Activated T-helper 1 cell treated with anti-CD3 and anti-CD28 coated beads, Interleukin-2, amount 50 U/mL, for 16 hours (primary cell): ENCODE measurements at places on chromosomes 3 and 15.

DNA sequence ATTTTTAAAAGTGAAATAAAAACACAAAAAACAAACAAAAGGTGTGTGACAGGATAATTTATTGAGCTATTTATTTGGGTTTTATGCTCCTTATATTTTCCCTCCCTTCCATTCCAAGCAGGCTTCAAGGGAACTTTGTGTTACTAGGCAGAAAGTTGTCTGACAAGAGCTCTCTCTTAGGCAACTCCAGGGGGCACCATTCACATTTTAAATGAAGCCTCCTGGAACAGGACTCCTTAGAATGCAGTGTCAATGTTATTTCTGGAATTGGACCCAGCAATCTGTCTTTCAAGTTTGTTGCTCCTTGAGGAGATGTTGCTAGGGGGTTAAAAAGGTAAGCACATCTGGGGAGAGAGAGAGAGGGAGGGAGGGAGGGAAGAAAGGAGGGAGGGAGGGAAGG lies 5.4 kb upstream of the RFX7 start:
- no peak for DNase-seq

GRCh38 chr3:18112674-18113375 lies 312.3 kb downstream of the SATB1 start:
- DNase-seq, result no peak

DNA sequence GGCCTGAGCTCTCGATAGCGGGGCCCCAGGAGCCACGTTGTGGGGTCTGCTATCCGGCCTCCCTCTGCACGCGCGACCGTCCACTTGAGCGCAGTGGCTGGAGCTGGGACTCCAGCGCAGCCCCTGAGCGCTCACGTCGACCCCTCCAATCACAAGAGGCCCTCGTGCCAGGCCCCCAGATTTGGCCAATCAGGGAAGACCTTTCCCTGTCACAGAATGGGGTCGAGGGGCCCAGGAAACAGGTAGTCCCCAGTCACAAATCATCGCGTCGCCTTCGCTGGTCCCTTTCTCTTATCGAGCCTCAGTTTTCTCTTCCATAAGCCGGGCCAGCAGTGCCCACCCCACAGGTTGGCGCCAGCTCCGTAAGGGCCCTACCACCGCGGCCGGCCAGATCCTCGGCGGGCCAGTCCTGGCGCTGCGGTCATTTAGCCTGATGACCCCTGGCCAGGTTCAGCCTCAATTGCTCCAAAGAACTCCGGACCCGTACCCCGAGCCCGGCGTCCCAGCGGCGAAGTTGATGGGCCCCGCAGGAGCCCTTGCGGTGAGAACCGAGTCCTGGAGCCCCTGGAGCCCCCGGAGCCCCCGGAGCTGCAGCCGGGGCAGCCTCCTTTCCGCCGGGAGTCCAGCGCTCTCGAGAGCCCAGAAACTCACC lies 435 bp downstream of the ALDH1L1 start:
- DNase-seq, result no peak

DNA sequence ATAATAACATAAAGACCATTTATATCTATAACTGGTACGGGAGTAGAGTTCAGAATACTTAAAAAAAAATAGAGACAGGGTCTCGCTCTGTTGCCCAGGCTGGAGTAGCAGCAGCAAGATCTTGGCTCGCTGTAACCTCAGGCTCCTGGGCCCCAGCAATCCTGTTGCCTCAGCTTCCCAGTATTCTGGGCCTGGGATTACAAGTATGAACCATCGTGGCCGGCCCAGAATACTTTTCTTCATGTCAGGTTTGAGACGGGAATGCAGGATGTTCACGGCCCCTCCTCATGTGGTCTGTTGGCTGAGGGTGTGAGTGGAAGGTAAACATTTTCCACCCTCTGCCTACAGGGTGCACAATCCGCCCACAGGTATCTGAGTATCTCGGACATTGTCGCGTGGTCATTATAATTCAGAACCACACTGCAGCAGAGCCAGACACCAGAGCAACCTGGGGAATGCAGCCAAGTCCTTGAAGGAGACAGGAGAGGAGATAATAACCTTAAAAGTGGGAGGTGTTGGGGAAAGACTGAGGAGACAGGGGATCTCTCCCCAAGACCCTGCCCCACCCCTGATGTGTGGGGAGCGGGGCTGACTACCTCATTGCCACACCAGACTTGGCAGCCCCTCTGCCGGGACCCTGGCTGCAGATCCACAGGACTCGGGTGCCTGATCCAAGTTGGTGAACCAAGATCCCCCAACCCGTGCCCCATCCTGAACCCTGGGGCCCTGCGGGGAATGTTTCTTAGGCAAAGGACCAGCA lies 106.8 kb downstream of the ADCY5 start:
- no peak for DNase-seq

- DNase-seq, result no peak
Observed at GRCh38 chr3:69091389-69092029, 6.8 kb downstream of the ARL6IP5 start.

GRCh38 chr3:128496019-128496601 lies 3.1 kb upstream of the GATA2 start:
- DNase-seq, result no peak

DNA sequence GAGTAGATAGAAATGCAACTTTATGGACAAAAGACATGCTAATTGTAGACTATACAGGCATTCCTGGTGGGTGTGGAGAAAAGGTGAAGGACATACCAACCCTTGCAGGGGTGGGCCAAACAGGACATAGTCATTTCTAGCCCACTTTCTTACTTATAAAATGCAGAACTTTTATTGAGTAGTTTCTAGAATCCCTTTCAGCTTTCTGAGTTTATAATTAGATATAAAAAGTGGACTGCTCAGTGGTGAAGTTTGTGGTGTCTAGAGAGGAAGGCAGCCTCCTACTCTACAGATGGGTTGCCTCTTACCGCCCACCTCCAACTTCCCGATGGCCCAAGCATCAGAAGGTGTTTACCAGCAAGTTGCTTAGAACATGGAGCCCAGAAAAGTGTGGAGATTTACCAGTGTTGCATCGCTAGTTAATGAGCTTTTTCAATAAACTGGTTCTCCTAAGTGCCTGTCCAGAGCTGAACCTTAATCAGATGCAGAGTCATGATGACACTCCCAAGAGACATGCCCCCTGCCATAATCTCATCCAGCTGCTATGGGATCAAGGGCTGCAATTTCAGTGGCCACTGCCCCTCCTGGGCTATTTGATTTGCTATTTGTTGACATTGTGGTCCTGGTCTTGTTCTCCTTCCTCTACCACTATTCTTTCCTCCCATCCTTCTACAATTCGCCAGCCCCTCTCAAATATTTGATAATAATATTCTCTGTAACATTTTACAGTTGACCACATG lies 77.5 kb upstream of the STRIT1 start:
- DNase-seq, result no peak

DNA sequence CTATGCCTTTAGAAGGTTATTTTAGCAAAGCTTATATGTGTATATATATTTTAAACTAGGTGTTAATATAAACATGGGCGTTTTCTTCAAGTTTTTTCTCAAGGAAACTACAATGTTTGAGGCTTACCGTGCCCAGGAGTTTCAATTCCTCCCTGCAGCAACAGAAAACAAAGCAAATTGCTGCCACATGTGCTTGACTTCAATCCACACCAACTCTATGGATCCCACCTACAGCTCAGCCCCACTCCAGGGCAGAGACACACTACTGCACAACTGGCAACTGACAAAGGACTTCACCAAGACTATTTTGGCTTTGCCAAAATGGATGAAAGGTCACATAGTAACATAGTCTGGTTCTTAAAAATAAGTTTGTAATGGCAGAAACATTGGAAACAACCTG lies 346.6 kb downstream of the ERC2 start:
- no peak for DNase-seq

DNA sequence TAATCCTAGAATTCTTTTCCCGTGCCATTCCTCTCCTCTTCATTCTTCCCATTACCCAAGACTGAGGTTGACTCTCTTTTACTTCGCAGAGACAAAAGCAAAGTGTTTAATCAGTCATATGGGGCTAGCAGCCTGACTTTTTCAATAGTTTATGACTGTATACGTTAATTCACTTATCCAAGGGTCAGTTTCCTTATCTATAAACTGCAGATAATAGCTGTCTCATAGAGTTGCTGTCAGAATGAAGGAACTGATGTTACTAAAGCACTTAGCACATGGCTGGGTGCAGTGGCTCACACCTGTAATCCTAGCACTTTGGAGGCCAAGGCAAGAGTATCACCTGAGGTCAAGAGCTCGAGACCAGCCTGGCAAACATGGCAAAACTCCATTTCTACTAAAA lies 43.5 kb upstream of the ULK4 start:
- DNase-seq, result no peak

DNA sequence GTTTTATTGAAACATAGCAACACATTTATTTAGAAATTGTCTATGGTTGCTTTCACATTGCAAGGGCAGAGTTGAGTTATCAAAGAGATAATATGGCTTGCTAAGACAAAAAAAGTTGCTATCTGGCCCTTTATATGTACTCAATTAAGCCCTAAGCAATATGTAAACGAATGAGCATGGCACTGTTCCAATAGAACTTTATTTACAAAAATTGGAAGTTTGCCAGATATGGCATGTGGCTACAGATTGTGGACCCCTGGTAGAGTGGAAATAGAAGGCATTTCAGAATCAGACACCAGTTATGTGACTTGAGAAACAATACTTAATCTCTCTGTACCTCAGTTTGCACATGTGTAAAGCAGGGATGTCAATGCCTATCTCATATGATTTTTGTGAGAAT lies 515.6 kb upstream of the SGO1 start:
- no peak for DNase-seq

- no peak for DNase-seq
Observed at GRCh38 chr3:49900491-49901153, 3.1 kb downstream of the MST1R start.

DNA sequence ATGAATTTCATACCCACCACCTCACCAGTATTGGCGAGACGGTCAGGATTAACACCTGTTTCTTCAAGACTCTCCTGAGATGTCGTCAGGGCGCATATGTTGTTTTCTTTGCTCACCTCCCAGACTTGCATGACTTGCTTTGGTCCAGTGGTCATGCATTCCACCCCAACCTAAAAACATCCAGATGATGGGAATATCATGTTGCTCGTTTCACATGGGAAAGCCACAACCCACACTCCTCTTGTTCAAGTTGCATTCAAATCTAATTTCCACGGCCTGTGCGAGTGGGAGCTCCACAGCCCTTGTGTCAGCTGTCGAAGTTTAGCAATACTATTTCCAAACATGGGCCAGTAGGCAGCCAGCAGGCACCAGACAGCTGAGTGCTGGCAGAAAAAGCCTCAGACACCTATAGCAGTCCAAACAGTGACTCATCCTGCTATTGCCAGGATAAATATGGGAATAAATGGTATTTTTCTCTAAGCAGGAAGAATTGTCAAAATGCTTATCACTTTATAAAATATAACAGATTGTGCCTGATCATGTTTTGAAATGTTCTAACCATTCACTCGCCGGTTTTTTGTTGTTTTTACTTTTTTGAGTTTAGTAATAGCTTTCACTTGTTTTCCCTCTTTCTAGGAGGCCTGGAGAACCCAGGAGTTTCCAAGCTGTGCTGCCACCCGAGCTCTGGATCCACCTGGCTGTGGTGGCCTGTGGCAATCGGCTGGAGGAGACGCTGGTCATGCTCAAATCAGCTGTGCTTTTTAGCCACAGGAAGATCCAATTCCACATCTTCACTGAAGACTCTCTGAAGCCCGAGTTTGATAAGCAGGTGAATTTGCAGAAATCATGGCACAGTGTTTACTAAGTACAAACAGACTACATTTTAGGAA lies 20.1 kb downstream of the GXYLT2 start:
- no peak for DNase-seq

DNA sequence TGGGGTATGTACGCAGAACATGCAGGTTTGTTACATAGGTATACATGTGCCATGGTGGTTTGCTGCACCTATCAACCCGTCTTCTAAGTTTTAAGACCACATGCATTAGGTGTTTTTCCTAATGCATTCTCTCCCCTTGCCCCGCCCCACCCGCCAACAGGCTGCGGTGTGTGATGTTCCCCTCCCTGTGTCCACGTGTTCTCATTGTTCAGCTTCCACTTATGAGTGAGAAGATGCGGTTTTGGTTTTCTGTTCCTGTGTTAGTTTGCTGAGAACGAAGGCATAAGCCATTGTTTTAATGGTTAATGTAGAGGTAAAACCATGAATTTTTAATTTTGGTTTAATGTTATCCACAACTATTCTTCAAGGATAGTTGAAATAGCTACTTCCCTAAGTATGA lies 346.8 kb upstream of the EPHA6 start:
- DNase-seq, result no peak

DNA sequence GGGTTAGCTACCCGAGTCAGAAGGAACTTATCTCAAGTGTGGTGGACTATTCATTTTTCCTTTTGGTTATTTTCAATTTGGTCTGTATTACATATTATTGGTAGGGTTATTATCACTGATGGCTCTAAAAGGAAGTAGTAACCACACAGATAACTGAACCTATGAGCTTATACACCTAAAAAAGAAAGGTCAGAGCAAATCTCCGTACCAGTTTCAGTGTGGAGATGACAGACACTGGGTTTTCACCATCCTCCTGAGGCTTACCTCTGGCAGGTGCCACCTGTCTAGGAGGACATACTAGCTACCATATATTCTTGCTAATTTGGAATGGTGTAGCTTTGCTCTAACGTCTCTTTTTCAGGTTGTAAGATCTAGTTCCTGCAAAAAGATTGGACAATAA lies 10.2 kb downstream of the GAP43 start:
- no peak for DNase-seq

DNA sequence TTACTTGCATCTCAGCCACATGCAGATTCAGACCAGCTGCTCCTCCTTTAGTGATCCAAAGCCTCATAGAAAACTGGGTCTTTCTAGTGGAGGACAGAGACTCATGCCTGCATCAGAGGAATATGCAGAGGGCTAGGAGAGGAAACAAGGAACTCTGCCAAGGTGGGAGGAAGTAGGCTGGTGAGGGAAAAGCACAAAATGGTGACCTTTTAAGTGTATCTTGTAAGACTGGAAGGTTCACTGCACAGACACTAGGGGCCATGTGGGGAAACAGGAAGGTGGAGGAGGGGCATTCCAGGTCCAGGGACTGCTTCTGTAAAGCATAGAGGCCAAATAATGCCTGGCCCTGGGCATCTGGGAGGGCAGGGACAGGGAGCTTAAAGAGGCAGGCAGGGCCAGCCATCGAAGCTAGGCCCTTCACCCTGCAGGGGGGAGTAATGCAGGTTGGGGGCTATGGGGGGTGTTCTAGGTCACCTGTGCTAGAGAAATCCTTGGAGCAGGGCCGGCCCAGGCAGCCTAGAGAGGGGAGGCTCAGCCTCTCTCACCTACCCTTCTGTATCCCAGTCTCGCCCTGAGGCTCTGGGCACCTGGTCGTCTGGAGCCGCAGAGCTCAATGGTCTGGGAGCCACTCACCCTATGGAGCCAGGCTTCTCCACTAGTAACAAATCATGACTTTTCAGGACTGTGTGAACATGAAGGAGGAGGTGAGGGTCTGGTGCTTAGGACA lies 117.7 kb downstream of the DNAJB8 start:
- no peak for DNase-seq

- no peak for DNase-seq
Observed at GRCh38 chr3:38173834-38174418, 8.6 kb downstream of the OXSR1 start.

GRCh38 chr3:49124991-49125670 lies 4.5 kb upstream of the USP19 start:
- no peak for DNase-seq

DNA sequence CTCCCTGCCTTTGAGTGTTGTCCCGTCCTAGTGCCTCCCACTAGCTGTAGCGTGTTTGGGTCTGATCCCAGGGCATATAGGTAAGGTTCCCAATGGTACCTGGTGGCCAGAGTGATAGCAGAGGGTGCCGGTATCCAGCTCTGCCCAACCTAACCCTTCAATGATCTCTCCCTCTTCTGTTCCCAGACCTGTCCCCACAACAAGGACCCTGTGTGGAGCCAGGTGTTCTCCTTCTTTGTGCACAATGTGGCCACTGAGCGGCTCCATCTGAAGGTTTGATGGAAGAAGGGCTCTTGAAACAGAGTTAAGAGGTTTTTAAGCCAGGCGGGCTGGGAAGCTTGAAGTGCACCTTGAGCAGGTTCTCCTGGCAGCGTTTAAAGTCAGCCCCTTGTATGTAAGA lies 35.5 kb downstream of the ESYT3 start:
- DNase-seq, result no peak
